Thoracic aorta (tissue), 2 donors: ENCODE measurements at places on chromosomes 2 and 18. TPM values are rescaled to one million over a fixed set of nuclear protein-coding genes. Genes with fewer than 3 reads are reported as not detected.

Gene OTOS
- total RNA-seq: not detected

Gene FAM110C
- 5.0 TPM for total RNA-seq

Gene ANKRD53
- total RNA-seq: 4.6 TPM

Gene STK36
- 55.4 TPM for total RNA-seq

Gene KCNE4
- total RNA-seq: 13.6 TPM

Gene APCDD1
- total RNA-seq: 38.2 TPM

Gene C2orf74
- total RNA-seq: 17.2 TPM

DNA sequence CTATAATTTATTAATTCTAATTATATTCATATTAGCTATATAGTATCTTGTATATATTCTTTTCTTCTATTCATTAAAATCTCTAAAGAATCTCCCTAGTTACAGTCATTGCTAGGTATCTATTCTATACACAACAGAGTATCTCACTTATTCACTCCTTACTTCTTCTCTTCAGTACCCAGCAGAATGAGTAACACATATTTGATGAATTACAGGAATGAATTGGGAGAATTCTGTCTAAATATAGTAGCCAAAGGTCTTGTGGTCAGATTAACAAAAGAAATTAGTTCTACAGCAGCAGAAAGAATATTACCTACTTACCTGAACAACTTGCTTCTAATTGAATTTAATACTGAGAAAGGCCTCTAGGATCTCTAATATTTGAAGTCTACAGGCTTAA, 758.0 kb upstream of the ZEB2 start:
- no peak overlapping the region for H3K27ac ChIP-seq
- no peak for DNase-seq
- H3K36me3 ChIP-seq: no peaks in the 10 kb centered on the region
- no peaks in the 10 kb centered on the region for H3K27me3 ChIP-seq
- H3K4me1 ChIP-seq: no peaks in the 10 kb centered on the region
- H3K4me3 ChIP-seq: no peak overlapping the region

DNA sequence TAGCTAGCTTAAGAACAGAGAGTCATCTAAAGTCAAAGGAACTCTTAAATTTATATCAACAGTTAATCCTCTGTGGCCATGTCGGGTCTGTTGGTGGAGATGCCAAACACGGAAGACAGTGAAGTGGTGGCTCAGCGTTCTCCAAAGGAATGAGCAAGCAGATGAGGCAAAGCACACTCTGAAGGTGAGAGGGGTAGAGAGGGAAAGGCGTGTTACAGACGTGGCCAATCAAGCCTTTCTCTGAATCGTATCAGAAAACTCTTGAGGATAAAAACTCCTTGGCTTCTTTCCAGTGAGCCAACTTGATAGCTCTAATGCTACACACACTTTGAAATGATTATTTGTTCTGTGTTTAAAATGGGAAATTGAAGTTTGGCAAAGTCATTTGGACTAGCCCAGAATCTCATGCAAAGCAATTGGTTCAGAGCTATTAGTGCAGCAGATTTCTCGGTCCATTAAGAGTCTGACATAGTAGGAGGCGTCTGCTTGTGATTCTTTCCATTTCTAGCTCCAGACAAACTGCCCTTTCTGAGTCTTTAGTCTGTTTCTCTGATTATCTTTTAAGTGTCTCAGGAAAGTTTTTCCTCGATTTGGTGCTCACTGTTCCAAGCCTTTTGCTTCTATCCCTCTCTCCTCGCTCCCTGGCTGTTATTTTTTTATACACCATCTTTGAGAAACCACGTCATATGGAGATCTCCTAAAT, 57.5 kb upstream of the CPO start:
- H3K27me3 ChIP-seq: no peaks in the 10 kb centered on the region
- H3K36me3 ChIP-seq: peaks cover 7% of the 10 kb centered on the region
- no peak for DNase-seq
- H3K4me1 ChIP-seq: no peaks in the 10 kb centered on the region
- no peak overlapping the region for H3K27ac ChIP-seq

DNA sequence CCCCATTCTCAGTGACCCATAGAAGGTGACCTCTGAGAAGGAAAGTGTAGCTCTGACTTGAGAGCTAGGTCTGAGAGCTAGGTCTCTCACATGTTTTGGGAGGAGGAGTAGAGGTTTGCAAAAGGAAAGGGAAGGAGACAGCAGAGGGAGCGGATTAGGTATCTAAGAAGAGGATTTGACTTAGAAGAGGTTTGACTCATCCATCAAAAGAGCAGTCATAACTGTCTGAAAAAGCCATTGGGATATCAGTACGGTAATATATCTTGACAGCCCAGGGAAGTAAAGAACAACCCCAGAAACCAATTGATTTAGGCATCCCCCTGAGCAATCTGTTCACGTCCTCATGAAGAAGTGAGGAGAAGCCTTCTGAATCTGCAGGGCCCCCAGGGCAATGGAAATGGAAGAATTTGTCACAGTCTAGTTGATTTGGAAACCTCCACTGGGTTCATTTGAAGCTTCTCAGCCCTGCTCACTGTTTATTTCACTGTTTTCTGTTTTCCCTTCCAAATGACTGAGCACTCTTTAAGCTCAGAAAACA, 19.3 kb downstream of the OXER1 start:
- H3K27ac ChIP-seq: no peak overlapping the region
- DNase-seq: no peak
- H3K4me3 ChIP-seq: no peak overlapping the region
- no peaks in the 10 kb centered on the region for H3K4me1 ChIP-seq
- H3K27me3 ChIP-seq: no peaks in the 10 kb centered on the region

DNA sequence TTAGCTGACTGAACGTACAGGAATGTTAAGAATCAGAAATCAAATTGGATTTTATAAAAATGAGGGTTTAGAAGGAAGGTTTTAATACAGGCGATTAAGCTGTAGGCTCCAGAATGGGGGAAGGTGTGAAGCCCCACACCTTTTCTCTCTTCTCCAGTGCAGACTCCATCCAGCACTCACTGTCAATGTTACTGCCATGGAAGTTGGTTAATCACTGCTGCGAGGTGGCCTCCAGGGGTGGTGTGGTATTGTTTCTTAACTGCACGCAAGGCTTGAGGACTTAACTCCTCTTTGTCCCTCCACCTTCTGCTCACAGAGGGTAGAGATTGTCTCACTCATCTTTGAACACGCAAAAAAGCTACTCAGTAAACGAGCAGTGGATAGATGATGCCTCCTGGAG, 26.9 kb upstream of the YWHAQ start:
- no peak overlapping the region for H3K4me3 ChIP-seq
- no peaks in the 10 kb centered on the region for H3K27me3 ChIP-seq
- H3K27ac ChIP-seq: no peak overlapping the region
- no peaks in the 10 kb centered on the region for H3K36me3 ChIP-seq

DNA sequence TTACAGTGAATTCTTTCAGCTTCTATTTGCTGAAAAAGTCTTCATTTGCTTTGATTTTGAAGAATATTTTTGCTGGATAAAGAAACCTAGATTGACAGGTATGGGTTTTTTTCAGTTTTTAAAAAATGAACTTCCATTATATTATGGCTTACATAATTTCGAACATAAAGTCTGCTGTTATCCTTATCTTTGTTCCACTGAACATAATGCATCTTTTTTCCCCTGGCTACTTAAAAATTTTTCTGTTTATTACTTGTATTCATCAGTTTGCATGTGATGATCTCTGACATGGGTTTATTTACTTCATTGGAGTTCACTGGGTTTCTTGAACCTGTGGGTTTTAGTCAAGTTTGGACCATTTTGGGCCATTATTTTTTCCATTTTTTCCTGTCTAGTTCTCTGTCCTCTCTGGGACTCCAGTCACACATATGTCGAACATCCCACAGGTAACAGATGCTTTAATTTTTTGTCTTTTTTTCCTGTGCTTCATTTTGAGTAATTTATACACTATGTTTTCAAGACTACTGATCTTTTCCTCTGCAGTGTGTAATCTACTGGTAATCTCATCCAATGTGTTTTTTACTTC, 33.1 kb downstream of the SEC11C start:
- H3K4me1 ChIP-seq: no peaks in the 10 kb centered on the region
- H3K27me3 ChIP-seq: no peaks in the 10 kb centered on the region
- DNase-seq: no peak
- H3K36me3 ChIP-seq: no peaks in the 10 kb centered on the region
- no peak overlapping the region for H3K27ac ChIP-seq
- H3K4me3 ChIP-seq: no peak overlapping the region

GRCh38 chr2:45626387-45627221, 15.5 kb upstream of the SRBD1 start:
- DNase-seq: no peak
- H3K36me3 ChIP-seq: no peaks in the 10 kb centered on the region
- H3K4me1 ChIP-seq: no peaks in the 10 kb centered on the region
- no peak overlapping the region for H3K4me3 ChIP-seq
- no peaks in the 10 kb centered on the region for H3K27me3 ChIP-seq

DNA sequence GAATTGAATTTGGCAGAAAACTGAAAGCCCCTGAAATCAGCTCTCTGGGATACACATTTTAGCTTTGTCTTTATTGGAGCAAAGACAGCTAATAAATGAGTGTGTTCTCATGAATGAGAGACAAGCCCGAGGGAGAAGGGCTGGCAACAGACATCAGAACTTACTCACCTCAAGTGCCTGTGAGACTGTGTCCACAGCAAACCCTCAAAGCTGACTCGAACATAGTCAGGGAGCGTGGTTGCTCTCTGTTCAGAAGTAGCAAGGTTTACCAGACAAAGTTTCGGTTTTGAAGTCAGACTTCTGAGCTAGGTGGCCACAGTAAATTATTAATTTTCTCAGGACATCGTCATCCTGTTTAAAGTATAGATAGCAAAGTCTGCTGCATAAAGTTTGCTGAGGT, 207.9 kb downstream of the CMPK2 start:
- no peak overlapping the region for H3K27ac ChIP-seq
- no peak overlapping the region for H3K4me3 ChIP-seq
- H3K27me3 ChIP-seq: no peaks in the 10 kb centered on the region
- no peaks in the 10 kb centered on the region for H3K36me3 ChIP-seq
- DNase-seq: no peak
